ENCODE measurements at places on chromosomes 6 and 20.

- DNase-seq, result no peak
Observed at GRCh38 chr6:151001387-151002056, 136.0 kb downstream of the MTHFD1L start.

DNA sequence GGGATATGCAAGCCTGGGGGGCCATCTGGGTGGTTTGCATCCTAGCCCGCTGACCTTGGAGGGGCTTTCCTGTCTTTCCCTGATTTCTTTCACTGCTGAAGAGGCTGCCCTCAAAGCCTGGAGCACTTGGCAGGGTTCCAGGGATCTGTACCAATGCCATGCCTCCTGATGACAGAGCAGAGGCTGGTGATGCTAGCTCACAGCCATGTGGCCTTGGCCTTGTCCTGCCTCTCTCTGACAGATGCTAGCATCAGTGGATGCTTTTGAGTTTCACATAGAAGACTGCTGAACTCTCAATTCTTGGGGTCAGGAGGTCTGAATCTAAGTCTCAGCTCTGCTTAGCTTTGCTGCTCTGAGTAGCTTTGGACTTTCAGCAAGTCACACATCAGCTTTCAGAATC lies 21.9 kb upstream of the RREB1 start:
- DNase-seq, result no peak

DNA sequence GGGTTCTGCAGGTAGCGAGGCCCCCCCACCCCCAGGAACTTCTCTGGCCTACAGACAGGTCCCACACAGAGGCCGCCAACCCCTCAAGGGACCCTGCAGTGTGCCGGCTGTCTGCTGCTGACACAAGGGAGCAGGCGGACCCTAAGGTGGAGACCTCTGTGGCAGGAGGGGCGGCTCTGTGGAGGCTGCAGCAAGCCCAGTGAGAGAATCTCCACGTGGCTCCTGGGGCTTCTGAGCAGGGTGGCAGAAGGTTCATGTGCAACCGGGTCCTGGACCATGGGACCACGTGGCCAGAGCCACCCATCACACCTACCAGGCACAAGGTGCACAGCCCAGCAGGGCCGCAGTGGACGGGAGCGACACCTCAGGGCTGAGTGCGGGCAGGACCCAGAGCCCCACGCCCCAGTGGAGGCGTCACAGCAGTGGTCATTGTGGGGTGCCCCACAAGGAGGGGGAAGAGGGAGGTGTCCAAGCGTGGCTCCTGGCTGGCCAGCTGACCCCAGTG lies 4.3 kb downstream of the ARFRP1 start:
- DNase-seq, result no peak

GRCh38 chr20:36700438-36700837 lies 45.5 kb downstream of the NDRG3 start:
- no peak for DNase-seq

DNA sequence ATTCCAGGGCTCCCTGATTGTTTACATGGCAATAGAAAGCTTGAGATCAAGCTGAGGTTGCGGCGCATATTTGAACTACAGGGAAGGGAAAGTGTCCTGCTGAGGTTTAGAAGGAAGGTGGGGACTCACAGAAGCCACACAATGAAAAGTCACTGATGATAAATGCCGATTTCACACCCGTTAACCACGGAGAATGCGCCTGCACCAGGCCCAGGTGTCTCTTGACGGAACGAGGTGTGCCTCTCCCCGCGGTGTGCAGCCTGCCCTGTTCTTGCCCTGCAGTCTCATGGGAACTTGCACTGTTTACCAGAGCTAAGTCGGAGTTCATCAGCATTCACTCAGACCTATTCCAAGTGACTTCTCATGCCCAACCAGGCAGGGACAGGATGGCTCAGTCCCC lies 90.3 kb downstream of the LY86 start:
- no peak for DNase-seq

DNA sequence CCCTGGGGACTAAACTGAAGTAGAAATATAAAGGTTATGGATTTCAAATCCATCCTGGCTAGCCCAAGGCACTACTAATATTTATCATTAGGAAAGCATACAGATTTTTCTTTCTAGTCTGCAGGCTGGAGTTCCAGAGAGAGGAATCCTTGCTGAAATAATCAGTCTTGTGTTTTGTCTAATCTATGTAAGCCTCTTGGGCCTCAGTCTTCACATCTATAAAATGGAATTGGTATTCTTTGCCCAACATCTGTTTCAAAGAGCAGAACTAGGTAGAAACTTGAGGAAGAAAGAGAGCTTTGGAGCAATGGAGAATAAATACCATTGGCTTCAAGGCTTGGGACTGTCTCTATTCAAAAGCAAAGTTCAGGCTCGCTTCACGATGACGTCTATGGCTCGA lies 212.0 kb downstream of the ZMYND8 start:
- no peak for DNase-seq

- DNase-seq, result no peak
Observed at GRCh38 chr20:37669062-37669772, 24.6 kb upstream of the CTNNBL1 start.

DNA sequence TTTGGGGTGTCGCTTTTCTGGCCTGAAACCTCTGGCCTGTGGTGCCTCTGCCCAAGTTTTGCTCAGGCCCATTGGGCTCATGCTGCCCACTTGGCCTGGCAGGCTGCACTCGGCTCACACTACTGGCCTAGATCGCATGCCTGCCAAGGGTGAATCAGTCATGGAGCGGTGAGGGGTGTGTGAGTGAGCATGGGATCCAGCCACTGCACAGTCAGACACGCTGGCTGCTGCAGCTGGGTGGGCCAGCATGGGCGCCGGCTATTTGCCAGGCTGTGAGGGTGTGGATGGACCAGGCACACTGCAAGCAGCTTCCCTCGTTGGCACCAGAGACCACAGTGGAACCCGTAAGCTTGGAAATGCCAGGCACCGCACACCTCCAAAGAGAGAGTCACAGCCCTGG lies 145.4 kb upstream of the CNR1 start:
- DNase-seq, result no peak

DNA sequence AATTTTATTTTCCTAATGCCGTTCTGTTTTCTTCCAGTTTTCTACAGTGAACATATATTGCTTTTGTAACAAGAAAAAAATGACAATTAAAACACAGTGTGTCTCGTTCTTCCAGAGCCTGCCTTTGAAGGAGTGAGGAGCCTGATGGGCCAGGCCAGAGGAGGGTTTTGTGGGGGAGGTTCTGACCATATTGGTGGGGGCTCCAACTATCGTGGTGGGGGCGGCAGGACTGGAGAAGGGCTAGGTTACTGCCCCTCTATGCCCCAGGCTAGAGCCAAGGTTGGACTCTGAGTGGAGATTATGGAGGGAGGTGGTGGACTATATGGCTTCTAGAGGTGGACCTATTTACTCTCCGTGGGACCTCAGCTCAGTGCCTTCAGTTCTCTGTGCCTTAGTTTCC lies 24.0 kb downstream of the DLGAP4 start:
- no peak for DNase-seq

- DNase-seq, result no peak
Observed at GRCh38 chr20:22394583-22394982, 189.8 kb downstream of the FOXA2 start.

- no peak for DNase-seq
Observed at GRCh38 chr6:51529240-51529639, 558.2 kb downstream of the PKHD1 start.

DNA sequence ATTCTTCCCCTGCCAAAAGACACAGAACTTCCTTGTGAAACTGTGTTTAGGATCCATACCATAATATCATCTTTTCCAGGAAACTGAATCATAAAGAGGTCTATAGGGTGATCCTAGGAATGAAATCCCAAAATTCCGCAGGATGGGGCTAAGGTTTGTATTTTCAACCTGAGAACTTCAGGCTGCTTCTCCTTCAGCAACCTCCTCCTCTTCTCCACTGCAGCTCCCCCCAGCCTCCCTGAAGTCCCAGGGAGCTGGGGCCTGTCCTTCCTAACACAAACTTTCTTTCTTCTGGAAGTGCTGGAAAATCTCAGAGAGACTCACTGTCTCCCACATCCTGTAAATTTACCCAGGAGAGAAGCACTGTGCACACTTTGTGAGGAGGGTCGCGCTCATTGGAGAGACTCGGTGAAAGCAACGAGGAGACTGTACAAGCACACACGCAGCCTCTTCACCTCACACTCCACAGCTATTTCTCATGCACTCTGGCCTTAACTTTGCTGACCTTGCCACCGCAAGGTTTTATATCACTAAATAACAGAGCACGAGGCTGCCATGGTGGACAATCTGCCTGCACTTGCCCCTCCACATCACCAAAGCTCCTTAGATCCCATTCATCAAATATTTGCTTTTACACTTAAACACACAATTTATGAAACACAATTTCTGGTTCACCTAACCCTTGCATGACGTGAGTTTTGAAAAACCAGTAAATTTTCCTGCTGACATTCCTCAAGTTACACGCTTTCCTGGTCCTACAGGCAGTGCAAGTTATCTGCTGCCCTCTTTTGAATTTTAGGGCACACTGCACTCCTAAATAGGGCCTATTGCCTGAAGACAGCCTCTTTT lies 14.3 kb downstream of the ID4 start:
- no peak for DNase-seq

GRCh38 chr6:170437719-170438401 lies 115.2 kb downstream of the PSMB1 start:
- no peak for DNase-seq

GRCh38 chr6:25009393-25009710 lies 73.6 kb upstream of the RIPOR2 start:
- no peak for DNase-seq

GRCh38 chr20:49983123-49983847 lies 505 bp downstream of the SNAI1 start:
- peak; percentile 12 for DNase-seq

DNA sequence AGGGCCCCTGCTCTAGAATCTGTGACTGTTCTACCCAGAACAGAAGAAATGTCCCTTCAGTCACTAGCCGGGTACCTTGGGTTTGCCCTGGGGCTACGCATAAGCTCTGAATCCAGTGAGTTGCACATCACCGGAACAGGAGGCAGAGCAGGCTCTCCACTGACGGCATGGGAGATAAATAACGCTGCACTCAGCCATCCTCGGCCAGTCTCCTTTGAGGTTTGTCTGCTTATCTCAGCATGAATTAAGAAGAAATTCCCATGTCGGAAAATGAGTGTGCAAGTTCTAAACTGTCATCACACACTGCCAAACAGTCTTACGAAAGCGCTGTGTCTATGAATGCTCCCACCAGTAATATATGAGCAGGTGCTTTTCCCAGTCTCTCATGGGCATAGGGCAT lies 90.8 kb downstream of the FAM50B start:
- DNase-seq, result no peak

GRCh38 chr6:11353921-11354389 lies 121.5 kb upstream of the NEDD9 start:
- peak; percentile 46 for DNase-seq
